ENCODE measurements at places on chromosomes 7 and 10.

DNA sequence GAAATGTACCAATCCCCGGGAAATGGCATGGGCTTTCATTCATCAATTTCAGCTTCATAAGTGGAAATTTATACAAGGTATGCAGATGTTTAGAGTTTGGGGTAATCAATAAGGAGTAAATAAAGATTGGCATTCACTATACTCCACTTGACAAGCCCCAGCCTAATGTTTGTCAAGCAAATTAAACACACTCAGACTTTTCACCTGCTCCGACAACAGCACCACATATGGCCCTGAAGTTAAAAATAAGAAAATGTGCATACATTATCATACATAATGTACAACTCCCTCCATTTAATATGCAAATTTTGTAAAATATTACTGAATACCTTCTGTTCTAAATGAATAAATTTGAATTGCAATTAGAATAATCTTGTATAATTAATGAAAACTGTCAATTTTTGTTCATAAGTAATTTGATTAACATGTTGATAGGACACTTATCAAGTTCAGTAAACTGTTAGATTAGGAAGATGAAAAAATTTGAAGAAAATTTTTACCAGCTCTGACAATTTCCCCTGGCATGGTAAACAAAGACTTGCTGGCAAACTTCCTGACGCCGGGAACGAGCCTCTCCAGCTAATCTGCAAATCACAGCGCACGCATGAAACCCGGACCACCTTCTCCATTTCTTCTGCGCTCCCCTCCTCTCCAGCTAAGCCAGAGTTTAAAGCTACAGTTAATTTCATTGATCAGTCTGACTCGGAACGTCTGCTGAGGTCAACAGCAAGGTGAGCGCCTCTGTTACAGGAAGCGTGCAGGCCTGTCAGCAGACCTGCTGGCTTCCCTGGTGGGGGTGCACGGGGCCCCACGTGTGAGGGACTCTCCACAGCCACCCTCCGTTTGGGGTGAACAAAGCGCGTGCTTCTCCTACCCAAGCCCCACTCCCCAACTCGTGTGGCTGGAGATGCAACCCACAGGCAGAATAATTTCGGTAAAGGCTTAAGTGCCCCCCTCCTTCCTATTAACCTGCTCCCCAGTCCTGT lies 70.7 kb downstream of the EBF3 start:
- DNase-seq = no peak

DNA sequence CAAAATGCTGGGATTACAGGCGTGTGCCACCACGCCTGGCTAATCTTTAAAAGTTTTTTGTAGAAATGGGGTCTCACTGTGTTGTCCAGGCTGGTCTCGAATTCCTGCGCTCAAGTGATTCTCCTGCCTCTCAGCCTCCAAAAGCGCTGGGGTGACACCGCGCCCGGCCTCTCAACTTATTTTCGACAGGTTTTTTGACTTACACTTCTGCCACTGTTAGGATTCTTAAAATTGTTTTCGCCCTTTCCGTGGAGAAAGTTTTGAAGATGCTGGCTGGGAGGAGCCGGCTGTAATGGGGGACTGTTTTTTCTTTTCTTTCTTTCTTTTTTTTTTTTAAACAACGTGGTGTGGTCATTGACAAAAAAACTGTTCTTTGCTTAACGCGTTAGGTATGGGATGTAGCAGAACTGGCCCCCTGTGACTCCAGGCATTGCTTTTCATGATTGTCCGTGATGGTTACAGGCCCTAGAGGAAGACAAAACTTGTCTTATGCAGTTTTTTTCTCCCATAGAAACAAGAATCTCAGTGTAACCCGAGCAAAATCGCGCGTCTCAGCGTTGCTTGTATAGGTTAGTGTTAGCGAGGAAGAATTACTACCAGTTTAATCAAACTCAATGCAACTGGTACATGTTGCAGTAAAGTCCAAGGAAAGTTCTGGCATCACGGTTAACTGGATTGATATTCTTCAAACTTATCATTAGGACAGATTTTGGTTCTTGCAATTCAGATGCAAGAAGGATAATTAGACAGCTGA lies 72.2 kb downstream of the DAGLB start:
- no peak for DNase-seq

DNA sequence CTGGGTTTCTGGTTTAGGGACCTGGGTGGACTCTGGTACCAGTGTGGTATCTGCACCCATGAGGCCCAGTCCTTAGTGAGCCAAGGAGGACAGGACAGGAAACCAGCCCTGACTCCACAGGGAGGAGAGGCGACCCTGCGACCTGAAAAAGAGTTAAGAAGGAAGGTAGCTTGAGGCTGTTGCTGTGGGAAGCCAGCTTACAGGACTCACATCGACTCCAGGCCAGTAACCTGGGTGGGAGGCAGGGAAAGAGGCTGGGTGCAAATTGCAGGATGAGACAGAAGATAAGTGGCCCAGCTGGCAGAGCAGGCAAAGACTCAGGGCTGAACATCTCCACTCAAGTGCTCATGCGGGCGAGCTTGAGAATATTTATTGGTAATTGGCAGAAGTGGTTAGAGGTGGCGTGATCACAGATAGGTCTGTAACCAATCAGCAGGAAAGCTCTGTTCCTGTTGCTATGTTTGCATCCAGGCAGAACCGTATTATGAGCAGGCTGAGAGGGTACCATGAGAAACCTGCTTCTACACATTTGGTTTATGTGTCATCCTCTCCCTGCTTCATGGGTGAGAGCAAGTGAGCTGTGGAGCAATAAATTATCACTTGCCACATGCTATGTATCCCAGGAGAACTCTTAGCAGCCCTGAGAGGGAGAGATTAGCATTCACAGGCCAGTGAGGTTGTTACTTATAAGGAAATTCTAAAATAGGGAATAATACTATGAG lies 11.0 kb downstream of the TLL2 start:
- no peak for DNase-seq

GRCh38 chr10:6885284-6885683 lies 305.2 kb upstream of the PRKCQ start:
- no peak for DNase-seq

DNA sequence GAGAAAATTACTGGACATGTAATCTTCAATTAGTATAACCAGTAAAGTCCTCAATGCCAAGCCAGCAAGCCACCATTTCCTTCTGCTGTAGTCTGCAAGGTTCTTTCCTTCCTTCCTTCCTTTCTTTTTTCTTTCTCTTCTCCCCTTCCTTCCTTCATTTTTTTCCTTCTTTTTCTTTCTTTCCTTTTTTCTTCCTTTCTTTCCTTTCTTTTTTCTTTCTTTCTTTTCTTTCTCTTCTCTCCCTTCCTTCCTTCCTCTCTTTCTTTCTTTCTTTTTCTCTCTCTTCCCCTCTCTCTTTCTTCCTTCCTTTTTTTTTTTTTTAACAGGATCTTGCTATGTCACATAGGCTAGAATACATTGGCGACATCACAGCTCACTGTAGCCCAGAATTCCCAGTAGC lies 369.8 kb downstream of the SEMA3D start:
- DNase-seq = no peak

GRCh38 chr7:139118805-139119485 lies 9.4 kb upstream of the ZC3HAV1 start:
- no peak for DNase-seq

DNA sequence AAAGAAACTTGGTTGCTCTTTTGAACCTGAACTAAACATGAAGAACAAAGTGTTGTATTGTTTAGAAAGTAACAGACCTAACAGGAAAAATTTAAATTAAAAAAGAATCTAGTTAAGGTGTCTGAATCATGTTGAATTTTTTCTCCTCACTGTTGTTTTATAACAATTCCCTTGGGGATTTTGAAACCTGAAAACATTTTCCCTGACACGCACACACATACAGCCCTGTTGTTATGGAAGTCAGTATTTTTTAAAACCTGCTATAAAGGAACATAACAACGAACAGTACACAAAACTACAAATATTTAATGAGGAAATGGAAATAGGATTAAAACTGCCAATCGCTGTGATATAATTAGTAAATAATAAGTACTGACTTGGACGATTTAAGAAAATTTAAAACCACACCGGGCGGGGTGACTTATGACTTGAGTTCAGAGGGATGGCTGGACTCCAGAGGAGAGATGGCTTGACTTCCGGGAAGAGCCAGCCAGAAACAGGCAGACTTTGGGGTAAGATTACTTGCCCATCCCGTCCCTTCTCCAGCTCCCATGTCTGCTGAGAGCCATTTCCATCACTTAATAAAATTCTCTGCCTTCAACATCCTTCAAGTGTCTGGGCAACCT lies 16.2 kb upstream of the SPOCK2 start:
- DNase-seq = no peak

- DNase-seq = no peak
Measured at GRCh38 chr7:128352153-128352537, 8.4 kb upstream of the RBM28 start.
